Stimulated activated CD8-positive, alpha-beta memory T cell treated with anti-CD3 and anti-CD28 coated beads, Interleukin-4, amount 100 ng/mL, for 1 hour (primary cell): ENCODE measurements at places on chromosomes 7 and 10.

DNA sequence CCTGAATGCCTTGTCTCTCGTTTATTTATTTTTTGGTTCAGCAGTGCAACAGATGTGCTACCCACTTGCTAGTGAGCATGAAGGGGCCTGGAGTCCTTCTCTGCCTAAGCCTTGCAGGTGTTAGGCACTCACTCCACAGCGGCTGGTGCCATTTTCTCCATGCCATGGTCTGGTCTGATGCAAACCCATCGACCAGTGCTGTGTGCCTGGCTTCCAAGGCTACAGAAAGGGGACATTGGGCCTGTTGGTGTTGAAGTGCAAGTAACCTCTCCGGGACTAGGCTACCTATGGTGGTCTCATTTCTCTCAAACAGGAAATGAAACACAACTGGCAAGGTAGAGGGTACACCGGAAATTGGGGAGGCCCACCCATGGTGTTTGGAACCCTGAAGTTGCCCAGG lies 198.1 kb downstream of the ADARB2 start:
- no peak for DNase-seq

- no peak for DNase-seq
Measured at GRCh38 chr10:12629767-12630165, 280.4 kb downstream of the CAMK1D start.

GRCh38 chr7:10282909-10283308 lies 690.8 kb upstream of the PHF14 start:
- no peak for DNase-seq

- no peak for DNase-seq
Measured at GRCh38 chr10:293636-294035, 158.4 kb downstream of the ZMYND11 start.

GRCh38 chr10:28783087-28783486 lies 105.8 kb downstream of the BAMBI start:
- no peak for DNase-seq

DNA sequence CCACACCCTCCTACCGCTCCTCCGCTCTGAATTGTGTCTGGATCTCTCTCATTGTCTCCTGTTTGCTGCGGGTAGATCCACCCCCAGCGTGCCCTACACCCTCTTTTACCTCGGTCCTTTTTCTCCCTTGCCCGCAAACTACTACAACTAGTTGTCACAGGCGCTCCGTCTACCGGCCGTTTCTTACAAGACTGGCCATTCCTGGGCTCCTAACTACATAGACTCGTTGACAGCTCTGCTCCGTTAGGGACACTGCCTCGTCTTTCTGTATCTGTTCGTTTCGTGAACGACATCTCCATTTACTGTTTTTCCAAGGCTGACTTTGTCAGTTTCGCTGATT lies 786 bp downstream of the TAF3 start:
- no peak for DNase-seq

- DNase-seq: no peak
Measured at GRCh38 chr7:105769901-105770628, 106.3 kb downstream of the ATXN7L1 start.

DNA sequence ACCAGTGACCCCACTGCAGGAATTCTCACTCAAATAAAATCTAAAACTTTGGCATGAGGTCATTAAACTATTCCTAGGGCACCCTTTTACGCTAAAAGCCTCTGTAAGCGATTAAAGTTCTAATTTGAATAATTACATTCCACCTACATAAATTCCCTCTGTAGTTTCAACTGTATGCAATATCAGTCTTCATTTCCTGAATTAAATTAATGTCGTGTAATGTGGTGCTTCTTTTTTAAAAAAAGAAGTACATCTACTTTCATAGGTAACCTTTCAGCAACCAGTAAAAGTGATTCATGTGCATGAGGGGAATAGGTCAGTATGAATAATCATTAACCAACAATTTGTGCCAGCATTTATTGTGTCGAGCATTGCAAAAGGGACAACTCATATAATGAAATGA lies 44.7 kb downstream of the IMMP2L start:
- no peak for DNase-seq

- DNase-seq: no peak
Measured at GRCh38 chr7:91240376-91240941, 23.8 kb upstream of the FZD1 start.

DNA sequence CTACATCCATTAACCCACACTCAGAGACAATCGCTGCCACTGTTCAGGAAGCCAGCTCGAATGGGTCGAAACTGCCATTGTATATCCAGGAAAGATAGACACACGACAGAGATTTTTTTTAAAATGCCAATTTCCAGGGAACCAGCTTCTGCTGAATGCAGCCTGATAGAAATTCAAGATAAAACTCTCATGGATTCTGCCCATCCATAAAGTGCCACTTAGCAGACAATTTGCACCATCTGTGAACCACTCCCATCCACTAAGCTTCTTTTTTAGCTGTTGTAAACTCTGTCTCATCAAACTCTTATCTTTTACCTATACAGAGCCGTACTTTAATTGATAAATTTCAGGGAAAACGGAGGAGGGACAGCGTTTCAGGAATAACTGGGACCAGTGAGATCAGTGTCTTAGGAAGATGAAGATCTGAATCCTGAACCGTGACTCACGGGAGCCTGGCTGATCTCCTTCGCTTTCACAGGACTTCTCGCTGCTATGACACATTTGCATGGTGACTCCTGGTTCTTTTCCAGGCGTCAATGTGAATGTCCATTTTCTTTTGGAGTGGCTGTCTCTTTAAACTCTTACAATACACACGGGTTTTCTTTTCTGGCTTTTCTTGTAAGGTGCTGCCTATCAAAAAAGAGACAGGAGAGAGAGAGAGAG lies 103.4 kb downstream of the FAM204A start:
- no peak for DNase-seq
